Activated naive CD4-positive, alpha-beta T cell treated with anti-CD3 and anti-CD28 coated beads, Interleukin-2, amount 10 ng/mL, durations not matched to agents 7 days and 5 days (primary cell): ENCODE measurements at places on chromosomes 12 and 14.

DNA sequence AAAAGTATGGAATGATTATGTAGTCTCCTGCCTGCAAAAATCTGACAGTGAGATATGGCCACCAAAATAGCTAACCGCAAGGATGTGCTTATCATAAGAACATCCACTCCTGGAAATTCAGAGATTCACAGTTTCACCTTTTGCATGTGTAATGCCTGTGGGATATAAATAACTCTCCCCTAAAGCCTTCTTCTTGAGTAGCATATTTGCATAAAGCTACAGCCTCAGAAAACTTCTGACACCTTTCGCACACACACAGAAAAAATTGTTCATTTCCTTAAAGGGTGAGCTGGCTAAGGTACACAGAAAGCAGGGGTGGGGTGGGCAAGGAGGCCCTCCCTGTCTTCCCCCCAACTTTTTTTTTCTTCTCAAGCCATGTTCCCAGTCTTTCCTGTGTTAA lies 3.1 kb upstream of the IGF1 start:
- no peak for DNase-seq

DNA sequence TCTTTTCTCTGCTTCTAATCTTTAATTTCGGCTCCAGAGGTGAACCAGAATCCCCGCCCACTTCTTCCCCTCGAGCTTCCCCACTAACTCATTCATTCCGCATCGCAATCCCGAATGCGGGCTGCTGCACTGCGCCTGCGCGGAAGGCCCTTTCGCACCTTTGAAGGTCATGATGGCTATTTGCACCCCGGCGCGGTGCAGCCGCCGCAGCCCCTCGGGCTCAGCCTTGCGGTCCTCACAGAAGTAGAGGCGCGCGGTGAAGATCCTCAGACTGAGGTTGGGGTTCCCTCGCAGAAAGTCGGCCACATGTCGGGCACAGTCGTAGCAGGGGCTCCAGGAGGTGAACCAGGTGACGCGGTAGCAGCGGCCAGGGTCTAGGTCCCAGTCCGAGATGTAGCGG lies 7.6 kb downstream of the AICDA start:
- DNase-seq = no peak

- peak; percentile 89 for DNase-seq
These were observed 3.3 kb downstream of the ARHGAP9 start for GRCh38 chr12:57476162-57476992.

- no peak for DNase-seq
These were observed 12.3 kb downstream of the CAPS2 start for GRCh38 chr12:75317784-75318183.

DNA sequence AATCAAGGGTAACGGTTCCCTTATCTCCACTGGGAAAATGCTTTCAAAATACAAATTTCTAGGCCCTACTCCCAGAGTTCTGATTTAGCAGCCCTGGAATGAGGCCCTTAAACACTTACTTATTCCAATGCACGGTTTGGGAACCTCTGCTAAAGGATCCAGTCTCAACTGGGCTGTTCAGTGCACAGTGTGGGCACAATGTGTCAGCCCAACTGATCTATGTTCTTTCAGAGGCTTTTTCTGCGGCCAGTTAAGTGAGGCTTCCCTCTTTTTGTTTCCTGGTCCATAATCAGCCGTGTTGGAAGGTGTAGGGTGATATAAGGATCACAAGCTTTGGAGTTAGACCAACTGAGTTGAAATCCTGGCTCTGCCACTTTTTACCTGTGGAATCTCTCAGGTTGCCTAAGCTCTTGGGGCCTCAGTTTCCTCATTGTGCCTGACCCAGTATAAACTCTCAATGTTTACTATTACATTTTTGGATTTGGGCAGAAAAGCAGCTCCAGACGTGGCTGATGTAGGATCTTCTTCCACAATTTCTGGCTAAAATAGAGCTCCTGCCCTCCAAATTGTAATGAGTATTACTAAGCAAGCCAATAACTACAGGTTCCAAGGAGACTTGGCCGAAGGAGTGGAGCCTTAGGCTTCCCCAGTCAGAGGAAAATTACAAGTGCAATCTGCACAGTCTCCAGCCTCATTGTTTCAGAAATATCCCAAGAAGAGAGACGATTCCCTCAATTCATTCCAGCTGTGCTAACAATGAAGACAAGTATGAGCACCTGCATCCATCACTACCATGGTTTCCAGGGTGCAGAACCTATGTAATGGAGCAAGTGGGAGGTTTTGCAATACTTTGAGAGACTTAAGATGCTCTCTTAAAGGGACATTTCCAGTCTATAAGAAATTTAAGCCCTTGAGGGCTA lies 2.3 kb upstream of the ANGEL1 start:
- DNase-seq = no peak

- no peak for DNase-seq
These were observed 1.1 kb downstream of the CNTN1 start for GRCh38 chr12:40693207-40693821.

GRCh38 chr14:97206916-97207315 lies 409.7 kb downstream of the VRK1 start:
- no peak for DNase-seq

- DNase-seq = no peak
These were observed 136.5 kb upstream of the SFSWAP start for GRCh38 chr12:131574395-131574771.

DNA sequence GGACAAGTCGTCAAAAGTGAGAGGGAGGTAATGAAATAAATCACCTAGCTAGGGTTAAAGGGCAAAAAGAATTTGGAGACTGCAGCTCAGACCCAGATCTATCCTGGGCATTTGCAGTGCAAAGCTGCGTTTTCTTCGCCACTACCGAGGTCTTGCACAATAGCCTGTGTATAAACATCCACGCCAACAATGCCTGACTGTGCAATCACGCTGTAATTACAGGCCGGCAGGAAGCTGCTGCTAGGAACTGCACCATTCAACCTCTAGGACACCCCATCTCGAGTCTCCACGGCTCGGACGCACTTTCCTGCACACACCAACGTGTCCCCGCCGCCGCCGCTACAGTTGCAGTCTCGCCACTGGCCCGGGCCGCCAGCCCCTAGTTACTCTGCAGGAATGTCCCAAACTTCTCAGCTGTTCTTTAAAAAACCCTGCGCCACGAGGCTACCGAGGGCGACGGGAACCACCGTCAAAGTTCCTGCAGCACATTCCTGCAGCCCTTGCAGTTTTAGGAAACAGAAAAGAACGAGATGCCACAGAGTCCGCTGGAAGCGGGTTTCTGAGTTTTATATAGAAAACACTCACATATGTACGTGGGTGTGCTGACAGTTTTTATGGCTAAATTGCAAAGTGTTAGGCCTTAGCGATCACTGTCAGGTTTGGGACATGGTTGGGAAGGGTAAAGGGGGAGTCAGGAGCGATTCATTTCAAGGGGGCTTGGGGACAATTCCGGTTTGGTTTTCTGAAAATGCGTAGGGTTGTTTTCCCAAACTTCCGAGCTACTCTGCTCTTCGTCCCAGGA lies 65.6 kb upstream of the PTGR2 start:
- DNase-seq = peak; percentile 83

DNA sequence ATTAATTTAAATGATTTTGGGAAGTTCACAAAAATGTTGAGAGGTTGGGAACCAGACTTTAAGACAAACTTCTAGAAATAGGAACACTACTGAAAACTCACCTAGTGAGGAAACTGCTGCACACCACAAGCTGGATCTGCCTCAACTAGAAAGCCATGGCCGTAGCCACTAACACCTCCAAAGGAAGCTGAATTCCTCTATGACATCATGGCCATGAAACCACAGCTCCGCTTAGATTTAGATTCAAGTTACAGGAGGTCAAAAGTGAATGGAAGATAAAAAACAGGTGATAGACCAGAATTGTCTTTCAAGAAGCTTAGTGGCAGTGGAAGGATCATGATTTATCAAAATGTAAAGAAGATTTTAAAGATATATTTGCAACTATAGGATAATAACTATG lies 208.8 kb upstream of the ALG10 start:
- DNase-seq = no peak

DNA sequence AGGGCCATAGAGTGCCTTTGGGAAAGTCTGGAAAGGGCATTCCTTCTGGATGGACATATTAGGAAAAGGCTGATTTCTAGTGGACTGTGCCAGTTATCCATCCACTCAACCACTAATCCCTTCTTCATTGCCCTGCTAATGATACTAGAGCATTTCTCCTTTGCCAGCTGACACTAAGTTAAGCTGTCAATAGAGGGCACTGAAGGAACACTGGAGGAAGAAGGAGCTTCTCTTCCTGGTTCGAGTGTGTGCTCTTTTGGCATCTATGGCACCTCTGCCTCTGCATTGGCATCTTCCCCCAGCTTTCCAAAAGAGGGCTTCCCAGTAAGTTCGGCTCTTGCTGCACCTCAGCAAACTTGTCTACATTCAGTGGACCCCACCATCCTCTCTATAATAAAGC lies 165.4 kb downstream of the DERA start:
- DNase-seq = no peak

DNA sequence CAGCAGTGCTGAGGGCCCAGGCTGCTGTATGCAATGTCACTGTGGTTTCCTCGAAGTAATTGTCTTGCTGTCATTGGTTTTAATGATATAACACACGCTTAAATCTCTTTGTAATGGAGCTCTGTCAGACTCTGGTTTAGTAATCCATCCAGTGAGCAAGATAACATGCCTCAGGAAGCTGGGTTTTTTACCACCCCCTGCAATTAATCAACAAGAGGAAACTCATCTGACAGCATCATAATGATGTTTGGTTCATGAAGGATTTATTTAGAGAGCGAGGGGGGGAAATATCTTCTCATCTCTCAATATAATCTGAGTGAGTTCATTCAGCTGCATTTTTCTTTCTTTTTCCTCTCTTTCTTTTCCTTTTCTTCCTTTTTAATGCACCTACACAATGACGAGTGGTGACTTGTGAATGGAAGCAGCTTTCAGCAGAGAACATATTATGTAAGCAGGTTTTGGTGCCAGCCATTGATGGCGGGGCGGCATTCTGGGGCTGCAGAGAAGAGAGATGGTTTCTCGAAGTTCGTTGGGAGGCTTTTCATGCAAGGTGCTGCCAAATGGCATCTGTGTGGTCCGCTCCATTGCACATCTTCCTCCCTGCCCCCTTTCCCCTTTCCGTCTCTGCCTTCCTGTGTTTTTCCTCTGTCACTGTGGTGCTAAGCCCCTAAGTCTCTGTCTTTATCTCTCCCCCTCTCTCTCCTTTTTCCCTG lies 6.7 kb downstream of the RPH3A start:
- DNase-seq = no peak

DNA sequence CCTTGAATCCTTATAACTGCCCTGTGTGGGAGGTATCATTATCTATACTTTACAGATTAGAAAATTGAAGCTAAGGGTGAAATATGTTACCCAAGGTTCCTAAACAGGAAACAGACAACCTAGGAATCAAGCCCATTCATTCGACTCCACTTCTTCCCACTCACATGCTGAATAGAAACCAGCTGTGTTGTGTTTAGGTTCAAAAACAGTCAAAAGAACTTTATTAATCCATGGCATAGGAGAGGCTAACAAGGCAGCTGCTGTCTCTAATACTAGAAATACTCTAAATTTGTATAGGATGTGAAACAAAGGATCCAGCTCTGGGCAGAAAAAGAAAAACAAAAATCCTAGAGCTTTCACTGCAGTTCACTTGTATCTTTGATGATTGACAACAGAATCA lies 9.9 kb downstream of the AMDHD1 start:
- DNase-seq = no peak

DNA sequence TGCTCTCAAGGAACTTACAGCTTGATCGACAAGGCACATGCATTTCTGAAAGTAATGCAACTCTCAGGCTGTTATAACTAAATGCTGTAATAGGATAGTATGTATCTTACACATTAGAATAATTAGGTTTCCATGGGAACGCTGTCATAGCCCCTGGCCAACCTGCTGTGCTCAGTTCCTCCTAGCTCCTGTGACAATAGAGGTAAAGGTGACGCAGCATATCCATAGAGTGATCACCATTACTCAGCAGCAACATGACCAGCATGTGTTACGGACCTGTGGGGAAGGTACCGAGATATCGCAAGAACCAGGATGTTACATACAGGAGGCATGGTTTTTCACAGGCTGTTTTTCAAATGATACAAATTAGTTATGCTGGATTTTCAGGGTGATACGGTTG lies 150.7 kb downstream of the CAND1 start:
- no peak for DNase-seq

DNA sequence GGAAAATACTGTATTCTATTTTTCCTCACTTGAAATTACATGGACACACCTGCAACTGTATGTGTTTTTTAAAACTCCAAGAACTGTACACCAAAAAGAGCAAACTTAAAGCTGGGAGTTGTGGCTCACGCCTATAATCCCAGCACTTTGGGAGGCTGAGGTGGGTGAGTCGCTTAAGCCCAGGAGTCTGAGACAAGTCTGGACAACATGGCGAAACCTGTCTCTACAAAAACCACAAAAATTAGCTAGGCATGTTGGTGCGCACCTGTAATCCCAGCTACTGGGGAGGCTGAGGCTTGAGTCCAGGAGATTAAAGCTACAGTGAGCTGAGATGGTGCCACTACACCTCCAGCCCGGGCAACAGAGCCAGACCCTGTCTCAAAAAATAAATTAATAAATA lies 95.9 kb downstream of the SINHCAF start:
- DNase-seq = no peak

DNA sequence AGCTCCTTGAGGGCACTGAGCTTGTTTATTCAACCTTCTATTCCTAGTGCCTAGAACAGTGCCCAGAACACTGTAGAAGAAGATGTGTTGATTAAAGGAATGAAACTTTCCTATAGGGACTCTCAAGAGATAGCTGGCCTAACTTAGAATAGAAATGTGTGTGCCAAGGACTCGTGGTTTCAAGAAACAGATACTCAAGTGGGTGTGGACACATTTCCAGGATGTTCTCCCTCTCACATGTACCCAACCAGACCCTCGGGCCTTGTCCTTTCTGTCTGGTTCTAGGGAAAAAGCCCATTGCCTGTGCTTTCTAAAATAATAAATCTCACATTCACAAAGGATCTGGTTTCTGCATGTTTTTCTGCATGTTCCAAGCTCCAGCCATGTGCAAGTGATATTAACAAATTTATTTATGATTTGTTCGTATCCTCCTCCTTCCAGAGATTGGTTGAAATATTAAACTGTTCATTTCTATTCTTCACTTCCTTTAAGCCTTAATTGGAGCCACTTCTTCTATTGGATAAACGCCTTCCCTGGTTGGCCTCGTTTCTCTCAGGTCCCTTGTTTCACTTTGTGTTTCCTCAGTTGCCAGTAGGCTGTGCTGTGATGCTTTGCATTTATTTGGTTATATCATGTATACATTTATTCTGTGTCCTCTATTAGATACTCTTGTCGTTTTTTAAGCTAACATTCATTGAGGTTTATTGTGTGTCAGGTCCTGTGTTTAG lies 89.8 kb downstream of the CRADD start:
- DNase-seq = peak; percentile 74

DNA sequence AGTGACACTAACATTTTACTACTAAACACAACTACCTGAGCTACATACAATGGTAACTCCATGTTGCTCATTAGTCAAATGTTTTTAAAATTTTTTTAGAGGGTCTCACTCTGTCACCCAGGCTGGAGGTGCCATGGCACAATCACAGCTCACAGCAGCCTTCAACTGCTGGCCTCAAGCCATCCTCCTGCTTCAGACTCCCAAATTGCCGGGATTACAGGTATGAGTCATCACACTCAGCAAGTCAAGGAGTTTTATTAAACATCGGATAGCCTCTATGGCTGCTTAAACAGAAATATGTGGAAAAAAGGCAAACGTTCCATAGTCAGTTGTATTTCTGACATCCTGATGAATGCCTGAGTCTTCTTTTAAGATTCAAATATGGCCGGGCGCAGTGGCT lies 11.1 kb upstream of the NPFF start:
- DNase-seq = no peak
